ENCODE measurements at places on chromosomes 2 and 18.

DNA sequence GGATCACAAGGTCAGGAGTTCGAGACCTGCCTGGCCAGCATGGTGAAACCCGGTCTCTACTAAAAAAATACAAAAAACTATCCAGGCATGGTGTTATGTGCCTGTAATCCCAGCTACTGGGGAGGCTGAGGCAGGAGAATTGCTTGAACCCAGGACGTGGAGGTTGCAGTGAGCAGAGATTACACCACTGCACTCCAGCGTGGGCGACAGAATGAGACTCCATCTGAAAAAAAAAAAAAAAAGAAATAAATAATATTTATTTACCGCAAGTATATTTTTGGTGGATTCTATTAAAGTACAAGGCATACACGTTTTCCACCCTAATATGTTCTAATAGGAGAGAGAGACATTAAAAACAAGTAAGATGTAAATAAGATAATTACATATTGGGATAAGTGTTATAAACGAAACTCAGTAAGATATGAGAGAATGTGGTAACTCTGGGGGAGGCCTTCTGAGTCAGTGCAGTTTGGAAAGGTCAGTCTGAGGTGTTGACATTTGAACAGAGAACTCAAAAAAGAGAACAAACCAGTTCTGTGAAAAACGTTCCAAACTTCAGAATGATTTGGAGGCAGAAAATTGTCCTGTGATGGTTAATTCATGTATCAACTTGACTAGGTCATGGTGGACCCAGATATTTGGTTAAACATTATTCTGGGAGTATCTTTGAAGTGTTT lies 8.8 kb upstream of the POLI start:
- no peak for DNase-seq

GRCh38 chr18:13266218-13267100 lies 47.9 kb downstream of the LDLRAD4 start:
- DNase-seq = no peak

GRCh38 chr2:124250433-124250832 lies 225.3 kb downstream of the CNTNAP5 start:
- no peak for DNase-seq

- DNase-seq = peak; percentile 74
These were observed 77.8 kb upstream of the SETBP1 start for GRCh38 chr18:44602845-44603244.

DNA sequence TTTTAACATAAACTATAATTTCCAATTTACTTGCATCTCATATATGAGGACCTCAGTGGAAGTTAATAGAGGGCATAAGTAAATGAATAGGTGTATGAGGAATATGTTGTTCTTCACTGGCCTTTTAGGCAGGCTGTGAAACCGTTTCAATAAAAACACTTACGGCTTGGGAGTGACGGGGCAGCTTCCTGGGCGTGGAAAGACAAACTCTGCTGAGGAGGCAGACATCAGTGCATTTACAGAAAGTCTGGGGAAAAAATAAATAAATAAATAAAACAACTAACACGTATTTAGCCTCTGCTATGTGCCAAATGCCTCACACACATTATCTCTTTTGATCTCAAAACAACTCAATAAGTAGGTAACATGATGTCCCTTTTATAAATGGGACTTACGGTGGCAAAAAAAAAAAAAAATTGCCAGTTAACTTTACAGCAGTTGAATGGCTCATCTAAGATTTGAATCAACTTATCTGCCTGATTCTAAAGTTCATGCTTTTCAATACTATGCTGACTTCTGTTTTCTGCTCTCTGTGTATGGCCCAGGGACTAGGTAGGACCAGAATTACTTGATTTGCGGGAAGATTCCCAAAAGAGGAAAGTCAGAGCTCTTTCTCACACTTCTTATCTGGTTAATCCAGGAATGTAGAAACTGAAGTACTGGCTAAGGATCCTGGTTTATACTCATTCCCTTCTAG lies 77.5 kb upstream of the LRATD1 start:
- peak; percentile 50 for DNase-seq
